ENCODE measurements at places on chromosomes 5 and 9.

DNA sequence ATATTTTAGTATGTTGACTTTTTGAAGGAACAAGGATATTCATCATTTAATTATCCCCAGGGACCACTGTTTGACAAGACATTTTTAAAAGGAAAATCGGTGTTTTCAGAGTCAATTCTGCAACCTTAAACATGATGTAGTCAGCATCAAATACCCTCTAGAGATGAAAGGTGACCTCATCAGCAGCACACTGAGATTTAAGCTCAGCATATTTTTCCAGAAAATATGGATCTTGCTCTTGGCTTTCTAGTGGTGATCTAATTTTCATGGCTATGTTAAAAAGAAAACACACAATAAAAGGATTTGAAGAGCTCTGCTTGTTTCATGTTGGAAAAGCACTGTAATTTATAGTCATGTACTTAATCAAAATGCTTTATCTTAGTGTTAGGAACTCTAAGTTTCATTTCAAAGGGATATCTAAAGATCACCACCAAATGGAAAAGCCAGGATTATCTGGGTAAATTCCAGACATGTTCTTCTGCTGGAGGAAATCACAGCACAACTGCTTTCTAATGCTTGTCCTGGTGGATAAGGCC lies 487.2 kb downstream of the ENC1 start:
- no peak for DNase-seq

GRCh38 chr5:72482046-72482445 lies 25.2 kb downstream of the ZNF366 start:
- no peak for DNase-seq

DNA sequence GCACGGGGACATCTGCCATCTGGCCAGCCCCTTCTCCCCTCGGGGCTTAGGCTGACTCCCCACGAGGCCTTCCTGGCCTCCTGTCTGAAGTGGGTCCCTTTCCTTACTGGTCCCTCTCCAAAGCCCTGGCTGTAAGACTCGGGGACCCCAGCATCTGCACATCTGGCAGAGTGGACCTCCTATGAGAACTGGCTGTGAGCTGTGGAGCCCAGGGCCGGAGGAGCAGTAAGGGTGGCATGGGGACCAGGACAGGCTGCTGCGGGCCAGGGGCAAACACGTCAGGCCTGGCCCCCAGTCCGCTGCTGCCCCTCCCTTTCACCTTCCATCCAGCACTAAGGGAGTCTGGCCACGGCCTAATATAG lies 33.8 kb downstream of the EXOC3 start:
- DNase-seq: no peak

DNA sequence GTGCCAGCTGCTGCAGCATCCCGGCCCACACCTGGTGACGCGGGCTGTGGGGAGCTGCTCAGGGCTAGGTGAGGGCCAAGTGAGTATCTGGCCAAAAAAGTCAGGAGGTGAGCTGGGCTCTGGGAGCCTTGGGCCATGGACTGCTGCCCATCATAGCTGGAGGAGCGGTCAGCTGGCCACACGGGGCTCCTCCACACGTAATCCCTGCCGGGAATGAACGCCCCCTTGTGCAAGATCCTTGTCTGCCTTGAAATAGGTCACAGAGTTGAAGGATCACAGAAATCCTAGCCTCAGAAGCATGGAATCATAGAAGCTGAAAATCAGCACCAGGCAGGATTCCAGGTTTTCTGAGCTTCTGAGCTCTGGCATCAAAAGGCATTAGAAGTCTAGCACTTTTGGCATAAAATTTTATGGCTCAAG lies 16.8 kb upstream of the COL27A1 start:
- no peak for DNase-seq

- no peak for DNase-seq
Measured at GRCh38 chr5:65809817-65810531, 88.0 kb downstream of the NLN start.

GRCh38 chr9:98333703-98334582 lies 78.5 kb upstream of the TBC1D2 start:
- DNase-seq: no peak

DNA sequence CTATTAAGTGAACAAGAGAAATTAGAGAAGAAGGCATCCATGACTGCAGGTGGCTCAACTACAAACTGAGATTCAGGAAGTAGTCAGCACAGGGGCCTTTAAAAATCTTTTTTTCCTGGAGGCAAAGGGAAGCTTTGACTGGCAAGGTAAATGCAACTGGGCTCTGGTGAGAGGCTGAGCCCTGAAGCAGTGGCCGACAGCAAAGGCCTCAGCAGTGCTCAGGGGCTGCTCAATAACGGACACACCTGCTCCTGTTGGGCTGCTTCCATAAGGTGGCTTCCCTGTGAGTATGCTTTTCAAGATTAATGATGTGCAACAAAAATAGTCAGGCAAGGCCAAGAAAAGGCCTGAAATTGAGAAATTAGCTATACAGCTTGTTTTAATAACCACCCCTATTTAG lies 134.2 kb upstream of the RGMB start:
- no peak for DNase-seq

DNA sequence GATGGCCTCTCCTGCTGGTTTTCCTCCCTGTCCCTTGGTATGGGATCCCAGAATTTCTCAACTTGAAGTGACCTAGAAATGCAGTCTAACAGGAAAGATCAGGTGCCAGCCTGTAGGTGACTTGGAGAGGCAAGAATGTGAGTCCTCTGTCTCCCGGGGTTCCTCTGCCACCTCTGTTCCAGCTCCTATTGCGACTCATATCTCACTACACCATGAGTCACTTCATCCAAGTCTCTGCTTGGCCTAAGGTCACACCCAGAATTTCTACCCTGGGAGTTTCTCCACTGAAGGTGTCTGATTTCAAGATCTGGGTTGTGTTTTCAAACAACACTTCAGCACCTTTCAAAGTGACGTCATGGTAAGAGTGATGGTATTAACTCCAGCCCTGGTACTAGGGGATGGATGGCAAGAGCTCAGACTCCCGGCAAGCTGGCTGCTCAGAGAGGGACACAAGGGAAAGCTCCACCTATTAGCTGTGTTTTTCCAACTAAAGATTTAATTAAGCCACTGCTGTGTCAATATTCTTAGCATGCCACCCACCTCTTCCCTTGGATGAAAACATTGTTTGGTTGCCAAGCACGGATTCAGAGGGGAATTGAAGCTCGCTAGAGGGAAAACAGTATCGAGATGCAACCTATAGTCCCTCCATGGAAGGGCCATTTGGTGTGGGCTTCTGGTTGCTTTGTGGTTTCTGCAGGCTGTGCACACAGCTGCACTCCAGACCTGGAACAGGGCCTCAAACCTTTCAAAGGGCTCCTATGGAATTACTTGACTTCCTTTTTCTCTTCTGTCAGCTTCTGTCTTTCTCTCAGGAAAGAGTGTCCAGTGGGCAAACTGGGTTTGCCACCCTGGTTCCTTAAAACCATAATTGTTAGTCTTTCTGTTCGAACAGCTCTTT lies 205.7 kb downstream of the GAS1 start:
- no peak for DNase-seq

GRCh38 chr5:170171811-170172210 lies 61.0 kb upstream of the C5orf58 start:
- DNase-seq: no peak
